ENCODE measurements at places on chromosomes 7 and 10.

DNA sequence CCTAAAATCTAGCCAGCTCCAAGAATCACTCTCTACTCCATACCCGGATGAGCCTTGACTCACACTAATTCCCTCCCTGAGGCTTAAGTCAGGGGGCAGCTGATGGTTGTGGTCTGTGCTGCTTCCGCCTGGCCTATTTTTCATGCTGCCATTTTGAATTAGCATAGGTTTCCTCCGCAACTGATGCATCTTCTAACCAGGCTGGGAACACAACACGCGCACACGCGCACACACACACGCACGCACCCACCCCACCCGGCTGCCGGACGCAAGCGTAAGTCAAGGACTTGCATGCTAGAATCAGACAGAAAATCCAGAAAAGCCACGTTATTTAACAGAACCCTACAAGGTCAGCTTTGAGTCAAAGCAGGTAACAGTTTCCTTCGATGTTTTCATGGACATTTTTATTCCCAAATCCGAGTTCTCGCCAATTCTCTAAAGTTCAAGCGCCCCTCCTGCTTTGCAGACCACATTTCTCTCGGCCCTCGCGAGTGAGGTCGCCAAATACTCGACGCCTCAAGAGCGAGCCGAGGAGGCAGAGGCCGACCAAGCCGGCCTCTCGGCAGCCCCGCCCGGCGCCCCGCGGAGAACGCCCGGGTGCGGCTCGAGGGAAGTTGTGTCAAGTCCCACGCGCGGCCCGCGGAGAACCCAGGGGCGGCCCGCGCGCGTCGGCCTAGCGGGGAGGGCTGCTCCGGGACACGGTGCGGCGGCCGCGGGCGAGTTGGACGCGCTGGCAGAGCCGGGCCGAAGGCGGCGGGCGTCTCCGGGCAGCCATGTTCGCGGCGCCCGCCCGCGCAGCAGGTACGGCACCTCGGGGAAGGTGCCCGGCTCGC, 961 bp downstream of the SCRN1 start:
- DNase-seq, result peak; percentile 60

- peak; percentile 47 for DNase-seq
Observed at GRCh38 chr7:29289156-29290021, 94.8 kb downstream of the CHN2 start.

GRCh38 chr7:79787623-79788022, 334.2 kb upstream of the MAGI2 start:
- DNase-seq, result no peak

GRCh38 chr10:30510184-30510931, 76.4 kb downstream of the MAP3K8 start:
- DNase-seq, result no peak

DNA sequence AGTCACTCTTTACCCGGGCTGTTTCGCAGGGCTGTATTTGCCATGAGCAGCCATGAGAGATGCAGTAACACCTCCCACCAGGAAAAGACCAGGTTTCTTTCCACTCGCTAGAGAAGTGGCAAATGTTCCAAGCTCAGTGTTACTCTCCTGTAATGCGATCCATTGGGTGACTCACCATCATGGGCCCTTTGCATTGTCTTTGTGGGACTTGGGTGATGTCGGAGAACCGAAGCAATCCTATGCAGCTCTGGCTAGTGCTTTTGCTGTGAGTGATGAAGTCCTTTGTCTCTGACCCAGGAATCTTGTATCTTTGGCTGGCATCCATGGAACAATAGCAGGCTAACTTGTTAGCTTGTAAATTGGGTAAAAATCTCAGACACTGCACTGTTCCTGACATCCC, 40.0 kb downstream of the GHRHR start:
- DNase-seq, result no peak

All from neural progenitor cell (in vitro differentiated cells).